ENCODE measurements at places on chromosomes 3 and 15.
A peak's percentile ranks its signal among the peaks of the same experiment; 100 is the strongest.

GRCh38 chr3:66797889-66798560, 200.1 kb upstream of the KBTBD8 start:
- DNase-seq, result no peak

GRCh38 chr3:39065197-39065596, 13.4 kb downstream of the WDR48 start:
- no peak for DNase-seq

GRCh38 chr3:120498556-120499346, 48.0 kb upstream of the FSTL1 start:
- no peak for DNase-seq

DNA sequence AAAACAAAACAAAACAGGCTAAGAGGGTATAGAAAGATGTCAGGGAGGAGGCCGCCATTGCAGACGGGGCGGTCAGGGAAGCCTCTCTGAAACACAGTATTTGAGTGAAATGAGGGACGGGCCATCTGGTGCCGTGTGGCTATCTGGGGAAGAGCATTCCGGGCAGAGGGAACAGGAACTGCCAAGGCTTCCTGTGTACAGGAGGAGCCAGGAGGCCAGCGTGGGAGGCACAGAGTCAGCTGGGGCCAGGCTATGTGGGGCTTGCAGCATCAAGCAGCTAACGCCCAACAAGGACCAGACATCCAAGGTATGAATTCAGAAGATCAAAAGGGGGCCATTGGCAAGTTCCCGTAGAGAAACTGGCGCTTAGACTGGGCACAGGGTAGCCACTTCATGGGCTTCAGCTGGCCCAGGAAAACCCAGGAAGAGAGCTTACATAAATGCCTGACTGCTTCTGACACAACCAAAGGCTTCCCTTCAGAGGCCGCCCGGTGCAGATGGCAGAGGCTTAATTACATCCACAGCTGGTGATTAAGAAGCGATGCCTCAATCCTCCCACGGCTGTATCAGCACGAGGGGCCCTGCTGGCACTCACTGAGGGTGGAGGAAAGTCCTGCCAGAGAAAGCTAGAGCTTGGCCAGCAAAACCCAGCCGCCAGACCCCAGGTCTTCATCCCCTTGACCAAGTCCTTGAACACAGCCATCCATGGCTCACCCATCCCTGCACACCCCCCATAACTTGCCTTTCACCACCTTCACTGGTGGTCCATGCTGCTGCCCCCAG, 144.9 kb downstream of the MEGF11 start:
- no peak for DNase-seq

- no peak for DNase-seq
These were observed 171.8 kb upstream of the ROPN1 start for GRCh38 chr3:124163689-124164088.

GRCh38 chr3:101038393-101038792, 45.2 kb upstream of the ABI3BP start:
- DNase-seq, result no peak

GRCh38 chr3:39284457-39284881, 4.6 kb upstream of the CX3CR1 start:
- no peak for DNase-seq

- DNase-seq, result no peak
These were observed 363.3 kb downstream of the SLC9A9 start for GRCh38 chr3:143484846-143485512.

DNA sequence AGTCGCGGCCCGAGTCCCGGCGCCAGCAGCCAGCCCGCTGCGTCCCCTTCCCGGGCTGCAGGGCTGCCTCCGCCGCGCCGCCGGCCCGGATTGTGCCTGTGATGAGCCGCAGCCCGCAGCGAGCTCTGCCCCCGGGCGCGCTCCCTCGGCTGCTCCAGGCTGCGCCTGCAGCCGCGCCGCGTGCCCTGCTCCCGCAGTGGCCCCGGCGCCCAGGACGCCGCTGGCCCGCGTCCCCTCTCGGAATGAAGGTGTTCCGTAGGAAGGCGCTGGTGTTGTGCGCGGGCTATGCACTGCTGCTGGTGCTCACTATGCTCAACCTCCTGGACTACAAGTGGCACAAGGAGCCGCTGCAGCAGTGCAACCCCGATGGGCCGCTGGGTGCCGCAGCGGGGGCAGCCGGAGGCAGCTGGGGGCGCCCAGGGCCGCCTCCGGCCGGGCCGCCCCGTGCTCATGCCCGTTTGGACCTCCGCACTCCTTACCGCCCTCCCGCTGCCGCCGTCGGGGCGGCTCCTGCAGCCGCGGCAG, 1.2 kb downstream of the CHST2 start:
- peak; percentile 22 for DNase-seq

DNA sequence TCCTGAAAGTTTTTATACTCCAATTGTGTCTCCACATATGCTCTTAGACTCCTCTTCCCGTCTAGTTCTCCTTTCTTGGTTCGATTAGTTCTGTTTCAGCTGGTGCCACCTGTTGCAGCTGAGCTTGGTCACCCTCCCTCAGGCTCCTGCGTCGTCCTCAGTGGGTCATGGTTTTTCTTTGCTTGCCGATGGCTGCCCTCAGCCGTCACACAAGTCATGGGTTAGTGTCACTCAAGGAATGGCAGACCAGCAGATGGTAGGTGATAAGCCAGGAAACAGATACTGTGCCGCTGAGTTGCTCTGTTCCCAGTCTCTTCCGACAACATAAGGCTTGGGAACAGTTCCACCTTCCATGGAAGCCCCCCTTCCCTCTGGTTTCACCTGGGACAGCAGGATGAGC, 109.9 kb downstream of the IGF1R start:
- no peak for DNase-seq

DNA sequence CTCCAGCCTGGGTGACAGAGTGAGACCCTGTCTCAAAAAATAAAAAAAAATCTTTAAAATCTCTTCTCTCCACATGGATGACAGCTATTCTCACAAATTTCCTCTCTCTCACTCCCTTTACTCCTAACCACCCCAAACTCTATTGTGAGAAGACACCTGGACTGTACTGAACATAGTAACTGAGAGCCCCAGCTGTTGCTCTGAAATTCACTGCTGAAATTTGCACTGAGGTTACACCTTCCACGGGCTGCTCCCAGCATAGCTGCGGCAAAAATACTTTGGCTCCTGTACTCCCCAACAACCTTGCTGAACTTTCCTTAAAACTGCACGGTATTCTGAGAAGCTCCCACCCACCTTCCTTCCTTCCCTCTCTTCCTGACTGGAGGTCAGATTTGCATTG, 4.4 kb upstream of the PCCB start:
- no peak for DNase-seq

DNA sequence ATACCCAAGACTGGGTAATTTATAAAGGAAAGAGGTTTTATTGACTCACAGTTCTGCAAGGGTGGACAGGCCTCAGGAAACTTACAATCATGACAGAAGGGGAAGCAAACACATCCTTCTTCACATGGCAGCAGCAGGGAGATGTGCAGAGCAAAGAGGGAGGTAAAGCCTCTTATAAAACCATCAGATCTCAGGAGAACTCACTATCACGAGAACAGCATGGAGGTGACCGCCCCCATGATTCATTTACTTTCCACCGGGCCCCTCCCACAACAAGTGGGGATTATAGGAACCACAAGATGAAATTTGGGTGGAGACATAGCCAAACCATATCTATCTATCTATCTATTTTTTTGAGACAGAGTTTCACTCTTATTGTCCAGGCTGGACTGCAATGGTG, 5.4 kb downstream of the GDPGP1 start:
- no peak for DNase-seq

DNA sequence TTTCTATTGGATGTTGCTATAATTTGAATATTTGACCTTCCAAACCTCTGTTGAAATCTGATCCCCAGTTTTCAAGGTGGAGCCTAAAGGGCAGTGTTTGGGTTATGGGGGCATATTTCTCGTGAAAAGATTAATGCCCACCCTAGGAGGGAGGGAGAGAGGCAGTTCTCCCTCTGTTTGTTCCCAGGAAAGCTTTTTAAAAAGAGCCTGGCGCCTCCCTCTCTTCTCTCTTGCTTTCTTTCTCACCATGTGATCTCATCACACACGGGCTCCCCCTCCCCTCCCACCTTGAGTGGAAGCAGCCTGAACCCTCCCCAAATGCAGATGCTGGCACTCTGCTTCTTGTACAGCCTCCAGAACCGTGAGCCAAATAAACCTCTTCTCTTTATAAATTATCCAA, 12.4 kb upstream of the GABRA5 start:
- no peak for DNase-seq

DNA sequence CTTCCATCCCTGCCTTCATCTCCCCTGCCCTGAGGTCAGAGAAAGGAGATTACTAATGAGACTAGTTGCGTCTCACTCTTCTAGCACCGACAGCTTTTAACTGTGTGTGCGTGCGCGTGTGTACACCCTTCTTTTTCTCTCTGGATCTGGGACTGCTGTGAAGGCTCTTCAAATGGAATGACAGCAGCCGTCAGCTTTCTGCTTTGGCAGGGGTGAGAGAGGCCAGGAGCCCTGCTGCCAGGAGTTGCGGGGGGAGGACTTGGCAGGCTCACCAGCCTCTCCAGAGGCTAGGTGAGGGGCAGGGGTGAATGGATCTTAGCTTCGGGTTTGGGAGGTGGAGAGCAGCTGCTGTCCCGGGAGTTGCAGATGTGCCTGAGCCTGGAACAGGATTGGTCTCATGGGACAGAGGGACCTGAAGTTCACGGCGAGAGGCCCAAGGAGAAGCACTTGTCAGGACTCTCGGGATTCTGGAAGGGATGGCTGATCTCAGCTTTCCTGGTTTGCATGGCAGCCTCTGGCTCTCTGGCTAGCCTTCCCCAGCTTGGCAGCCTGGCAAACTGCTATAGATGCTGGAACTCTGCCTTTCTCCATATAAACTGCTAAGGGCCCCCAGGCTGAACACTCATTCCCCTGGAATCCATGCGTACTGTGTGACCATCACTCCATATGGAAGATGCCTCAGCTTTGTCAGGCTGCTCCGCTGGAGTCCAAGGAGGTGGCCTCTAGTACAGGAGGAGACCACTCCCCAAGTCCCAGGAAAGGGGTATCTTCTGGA, 16.6 kb downstream of the TEX264 start:
- DNase-seq, result no peak

DNA sequence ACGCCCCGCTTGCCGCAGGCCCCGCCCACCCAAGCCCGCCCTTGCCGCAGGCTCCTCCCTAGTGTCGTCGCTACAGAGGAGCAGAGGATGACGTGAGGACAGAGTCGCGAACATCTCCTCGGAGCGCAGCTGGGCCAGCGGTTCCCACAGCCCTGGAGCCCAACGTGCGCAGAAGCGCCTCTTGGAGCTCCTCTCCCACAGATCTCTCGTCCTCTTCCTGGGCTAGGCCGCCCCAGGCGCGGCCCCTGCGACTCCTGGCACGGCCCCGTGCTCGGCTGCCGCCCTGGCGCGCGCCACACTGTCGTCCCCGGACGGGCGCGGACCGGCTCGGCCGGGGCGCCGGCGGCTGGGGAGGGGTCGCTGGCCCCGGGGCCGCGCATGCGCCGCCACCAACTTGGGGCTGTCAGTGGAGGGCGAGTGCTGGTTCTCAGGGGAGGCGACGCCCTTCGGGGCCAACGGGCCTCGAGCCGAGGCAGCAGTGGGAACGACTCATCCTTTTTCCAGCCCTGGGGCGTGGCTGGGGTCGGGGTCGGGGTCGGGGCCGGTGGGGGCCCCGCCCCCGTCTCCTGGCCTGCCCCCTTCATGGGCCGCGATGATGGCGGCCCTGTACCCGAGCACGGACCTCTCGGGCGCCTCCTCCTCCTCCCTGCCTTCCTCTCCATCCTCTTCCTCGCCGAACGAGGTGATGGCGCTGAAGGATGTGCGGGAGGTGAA, at the start of gene TRPC1:
Gene TRPC1 (plus strand): TSS at position 67 of the 714 bp plus-strand sequence. CDS start 526 bp downstream, at position 593.
- DNase-seq, result peak; percentile 42

- DNase-seq, result no peak
These were observed 17.7 kb downstream of the GOLGA8S start for GRCh38 chr15:23372284-23372683.

GRCh38 chr15:89002281-89002761, 85.9 kb upstream of the ABHD2 start:
- DNase-seq, result no peak

DNA sequence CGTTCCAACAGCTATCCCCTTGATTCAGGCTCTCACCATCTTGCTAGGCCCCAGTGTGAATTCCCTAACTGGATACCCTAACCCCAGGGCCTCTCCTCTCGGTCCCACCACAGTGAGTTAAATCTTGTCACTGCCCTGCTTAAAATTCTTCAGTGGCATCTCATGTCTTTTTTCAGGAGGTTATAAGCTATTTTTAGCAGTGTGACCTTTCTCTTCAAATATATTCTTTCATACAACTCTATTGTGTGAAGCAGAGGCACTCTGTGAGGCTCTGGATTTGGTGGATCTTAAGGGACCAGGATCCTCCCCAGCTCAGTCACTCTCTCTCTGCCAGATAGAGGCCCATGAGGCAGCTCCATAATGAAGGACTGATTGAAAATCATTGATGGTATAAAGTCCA, 760.4 kb downstream of the NTRK3 start:
- no peak for DNase-seq

GRCh38 chr3:22231061-22231460, 480.1 kb upstream of the ZNF385D start:
- no peak for DNase-seq

GRCh38 chr15:60363087-60363549, 34.7 kb downstream of the ANXA2 start:
- DNase-seq, result no peak

GRCh38 chr15:69224383-69224782, 63.9 kb downstream of the GLCE start:
- no peak for DNase-seq

- DNase-seq, result no peak
These were observed 156.9 kb upstream of the AGTR1 start for GRCh38 chr3:148540851-148541250.

DNA sequence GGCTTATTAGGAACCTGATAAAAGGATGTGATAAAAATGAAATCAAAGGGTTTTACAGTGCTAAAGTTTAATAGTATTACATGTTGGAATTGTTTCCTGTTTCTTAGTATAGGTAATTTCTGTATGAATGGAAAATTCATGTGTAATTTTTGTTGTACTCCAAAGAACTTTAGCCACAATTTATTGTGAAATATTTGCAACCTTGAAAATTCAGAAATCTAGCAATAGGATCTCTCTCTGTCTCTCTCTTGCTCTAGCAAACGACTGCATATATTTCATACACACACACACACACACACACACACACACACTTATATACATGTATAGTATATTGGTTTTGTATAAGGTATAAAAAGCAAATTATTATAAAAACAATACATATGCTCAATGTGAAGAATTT, 59.6 kb downstream of the PIAS1 start:
- DNase-seq, result no peak

DNA sequence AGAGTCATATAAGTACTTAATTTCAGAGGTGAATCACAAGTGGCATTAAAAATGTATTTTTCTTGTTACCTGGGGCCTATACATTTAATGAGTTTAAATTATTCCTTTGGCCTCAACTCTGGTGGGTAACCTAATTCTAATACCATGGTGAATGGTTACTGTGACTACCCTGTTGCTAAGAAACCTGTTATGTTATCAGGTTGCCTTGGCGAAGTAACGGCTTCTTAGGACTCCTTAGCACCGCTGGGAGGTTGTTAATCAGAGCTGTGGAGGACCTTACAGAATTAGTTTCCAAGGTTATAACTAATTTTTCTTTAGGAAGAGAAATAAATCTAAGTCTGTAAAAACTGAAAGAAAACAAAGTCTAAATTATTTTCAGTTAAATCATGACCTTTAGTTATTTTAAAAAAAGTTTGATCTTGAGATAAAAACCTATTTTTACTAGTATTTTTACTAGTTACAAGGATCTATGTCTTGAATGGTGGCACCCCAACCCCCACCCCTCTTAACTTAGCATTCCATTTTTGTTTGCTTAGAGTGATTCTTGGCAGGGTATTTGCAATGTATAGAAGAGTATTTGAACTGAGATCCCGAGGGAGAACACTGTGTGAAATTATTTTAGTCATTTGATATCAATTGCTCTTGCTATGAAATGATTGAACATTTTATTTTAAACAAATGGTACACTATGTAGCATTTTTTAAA, 155.5 kb downstream of the FNDC3B start:
- no peak for DNase-seq
